CD4-positive, alpha-beta T cell (primary cell): ENCODE measurements at places on chromosomes 5 and 9.

DNA sequence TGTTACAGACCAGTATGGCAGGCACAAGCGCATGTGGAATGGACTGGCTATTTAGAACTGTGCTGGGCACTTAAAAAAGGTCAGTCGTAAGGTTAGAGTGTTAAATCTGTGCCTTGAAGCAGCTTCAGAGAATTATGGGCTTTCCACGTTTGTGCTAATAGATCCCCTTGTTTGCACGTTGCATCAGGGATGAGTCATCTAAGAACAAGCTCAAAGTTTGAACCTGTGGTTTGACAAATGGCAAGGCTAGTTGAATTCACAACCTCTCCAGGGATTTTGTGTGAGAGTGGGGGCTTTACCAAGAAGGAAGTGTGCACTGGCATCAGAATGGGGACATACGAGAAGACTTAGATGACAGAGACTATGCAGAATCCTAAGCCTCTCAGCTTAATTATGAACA lies 249.6 kb downstream of the IRX1 start:
- no peak for DNase-seq

- DNase-seq = no peak
These were observed 58.1 kb downstream of the PTCH1 start for GRCh38 chr9:95458666-95459065.

DNA sequence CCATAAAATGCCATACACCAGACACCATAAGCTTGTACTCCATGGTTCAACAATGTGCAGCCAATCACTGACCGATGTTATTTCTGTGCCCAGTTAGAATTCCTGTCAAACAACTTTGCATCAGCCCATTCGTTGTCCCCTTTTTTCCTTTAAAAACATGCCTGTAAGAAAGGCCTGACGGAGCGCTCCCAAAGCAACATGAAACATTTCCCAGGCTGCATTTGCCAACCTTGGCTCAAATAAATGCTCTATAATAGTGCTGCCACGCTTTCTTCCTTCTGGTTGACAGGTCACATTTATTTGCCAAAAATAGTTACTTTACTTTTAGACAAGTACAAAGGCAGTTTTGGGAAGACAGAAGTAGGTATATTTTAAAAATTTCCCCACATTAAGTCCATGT lies 735.6 kb upstream of the PTPRD start:
- DNase-seq = no peak

- DNase-seq = no peak
These were observed 11.0 kb downstream of the DBH start for GRCh38 chr9:133647148-133647547.

DNA sequence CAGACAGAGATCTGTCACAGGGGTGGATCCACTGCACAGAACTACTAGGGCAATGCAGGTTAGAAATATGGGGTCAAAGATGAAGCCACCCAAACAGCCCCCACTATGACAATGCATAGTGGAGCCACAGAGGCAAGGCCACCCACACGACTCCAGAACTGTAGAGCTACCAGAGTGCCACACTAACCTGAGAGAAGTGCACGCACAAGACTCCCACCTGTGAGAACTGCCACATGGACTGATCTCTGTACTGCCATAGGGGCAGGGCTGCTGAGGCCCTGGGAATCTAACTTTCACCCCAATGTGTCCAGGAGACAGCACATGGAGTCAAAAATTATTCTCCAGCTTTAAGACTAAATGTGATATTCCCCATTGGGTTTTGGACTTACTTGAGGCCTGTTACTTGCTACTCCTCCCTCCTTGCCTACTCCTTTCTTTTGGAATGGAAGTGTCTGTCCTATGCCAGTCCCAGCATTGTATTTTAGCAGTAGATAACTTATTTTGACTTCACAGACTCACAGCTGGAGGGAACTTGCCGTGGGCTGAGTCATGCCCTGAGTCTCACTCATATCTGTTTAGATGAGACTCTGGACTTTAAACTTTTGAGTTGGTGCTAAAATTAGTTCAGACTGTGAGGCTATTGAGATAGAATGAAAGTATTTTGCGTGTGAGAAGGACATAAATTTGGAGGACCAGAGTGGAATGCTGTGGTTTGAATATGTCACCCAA lies 853.3 kb downstream of the MAT2B start:
- no peak for DNase-seq

GRCh38 chr5:83913593-83913992 lies 192.9 kb upstream of the HAPLN1 start:
- no peak for DNase-seq

DNA sequence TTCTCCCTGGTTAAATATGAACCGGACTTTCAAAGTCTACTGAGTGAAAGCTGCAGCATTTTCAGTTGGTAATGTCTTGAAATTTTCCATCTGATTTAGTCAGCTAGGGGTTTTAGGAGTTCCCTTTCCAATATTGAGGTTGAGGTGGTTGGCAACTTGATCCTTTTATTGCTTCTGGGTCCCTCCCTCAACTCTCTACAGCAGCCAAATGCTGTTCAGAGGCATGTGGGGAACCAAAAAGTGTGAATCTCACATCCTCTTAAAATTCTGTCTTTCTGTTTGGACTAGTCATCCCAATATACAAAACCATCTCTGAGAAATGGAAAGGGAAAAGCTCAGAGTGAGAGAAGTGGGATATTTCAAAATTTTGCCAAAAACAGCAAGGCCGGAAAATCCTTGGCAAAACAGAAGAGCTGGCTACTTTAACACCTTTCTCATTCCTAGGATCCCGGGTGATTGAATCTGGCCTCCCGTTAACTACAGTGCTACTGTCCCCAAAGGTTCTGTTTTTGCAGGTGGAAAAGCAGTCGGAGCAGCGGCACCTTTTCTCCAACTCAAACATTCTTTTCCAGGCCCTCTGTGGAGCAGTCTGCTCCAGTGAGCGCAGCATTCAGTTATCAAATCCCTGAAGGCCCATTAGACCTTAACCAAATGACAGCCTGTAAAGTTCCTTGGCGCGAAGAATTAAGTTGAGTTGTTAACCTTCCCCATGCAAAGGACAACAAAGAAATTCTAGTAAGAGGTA lies 345.9 kb upstream of the NUDT12 start:
- no peak for DNase-seq

GRCh38 chr5:115588640-115589039 lies 13.6 kb downstream of the TICAM2 start:
- no peak for DNase-seq

GRCh38 chr5:38557308-38557710 lies 863 bp upstream of the LIFR start:
- no peak for DNase-seq

DNA sequence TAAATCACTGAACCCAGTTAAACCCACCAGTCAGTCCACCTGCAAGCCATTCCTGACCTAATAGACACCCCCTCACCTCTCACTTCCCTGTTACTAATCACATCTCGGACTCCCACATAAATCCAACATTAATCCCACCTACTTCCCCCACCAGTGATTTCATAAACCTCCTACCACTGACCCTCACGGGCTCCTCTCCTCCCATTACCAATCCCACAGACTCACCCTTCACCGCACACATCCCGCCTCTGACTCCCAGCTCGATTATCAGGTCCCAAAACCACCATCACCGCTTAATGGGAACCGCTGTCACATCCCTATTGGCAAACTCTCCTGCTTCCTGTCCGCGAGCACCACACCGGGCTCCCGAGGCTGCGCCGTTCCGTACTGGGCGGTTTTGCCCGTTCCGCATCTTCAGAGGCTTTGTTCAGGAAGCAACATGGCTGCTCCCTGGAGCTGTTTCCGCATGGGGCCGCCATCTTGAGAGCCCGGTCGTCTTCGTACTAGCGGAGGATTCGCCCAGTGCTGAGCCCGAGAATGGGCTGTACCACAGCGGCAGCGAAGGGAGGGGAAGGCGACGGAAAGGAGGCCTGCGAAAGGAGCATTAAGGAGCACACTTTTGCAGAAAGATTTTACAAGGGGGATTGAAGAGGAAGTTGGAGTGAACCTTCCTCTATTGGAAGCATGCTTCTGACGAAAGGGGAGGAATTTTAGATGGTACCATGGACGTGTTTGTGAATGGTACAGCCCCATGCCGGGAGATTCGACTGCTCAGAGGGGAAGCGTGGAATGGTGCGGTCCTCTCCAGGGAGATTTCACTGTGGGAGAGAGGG lies at the start of gene ZNF300:
Gene ZNF300 (minus strand): TSS at position 502 of the 833 bp plus-strand sequence. CDS start 1,825 bp downstream, outside the sequence.
- peak; percentile 54 for DNase-seq

GRCh38 chr5:115586525-115587146 lies 15.6 kb downstream of the TICAM2 start:
- no peak for DNase-seq

GRCh38 chr5:97854871-97855762 lies 672.1 kb upstream of the RIOK2 start:
- no peak for DNase-seq

GRCh38 chr5:168747987-168748777 lies 169.0 kb upstream of the PANK3 start:
- DNase-seq = no peak

GRCh38 chr5:136518174-136518573 lies 152.8 kb upstream of the TRPC7 start:
- DNase-seq = no peak

- DNase-seq = no peak
These were observed 28.2 kb upstream of the HAND1 start for GRCh38 chr5:154506049-154506715.

GRCh38 chr5:153491856-153492255 lies 1.4 kb downstream of the GRIA1 start:
- no peak for DNase-seq

GRCh38 chr9:103837940-103838339 lies 256.2 kb upstream of the SMC2 start:
- no peak for DNase-seq

DNA sequence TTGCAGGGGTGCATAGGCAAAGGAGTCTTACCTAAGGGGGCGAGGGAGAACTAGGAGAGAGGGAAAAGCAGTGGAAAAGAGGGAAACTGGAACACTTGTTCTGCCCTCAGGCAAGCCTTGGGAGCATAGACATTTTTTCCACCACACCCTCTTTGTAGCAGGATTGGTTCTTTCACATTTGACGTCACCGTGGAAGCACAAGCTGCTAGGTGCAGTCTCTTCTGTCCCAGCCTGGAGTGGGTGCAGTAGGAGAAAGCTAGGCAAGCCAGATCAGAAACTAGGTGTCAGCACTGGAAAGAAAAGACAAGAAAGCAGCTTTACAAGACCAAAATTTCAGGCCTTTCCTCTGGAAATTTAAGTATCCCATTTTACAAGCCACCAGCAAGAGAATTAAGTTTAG lies 440.4 kb downstream of the EFNA5 start:
- no peak for DNase-seq

DNA sequence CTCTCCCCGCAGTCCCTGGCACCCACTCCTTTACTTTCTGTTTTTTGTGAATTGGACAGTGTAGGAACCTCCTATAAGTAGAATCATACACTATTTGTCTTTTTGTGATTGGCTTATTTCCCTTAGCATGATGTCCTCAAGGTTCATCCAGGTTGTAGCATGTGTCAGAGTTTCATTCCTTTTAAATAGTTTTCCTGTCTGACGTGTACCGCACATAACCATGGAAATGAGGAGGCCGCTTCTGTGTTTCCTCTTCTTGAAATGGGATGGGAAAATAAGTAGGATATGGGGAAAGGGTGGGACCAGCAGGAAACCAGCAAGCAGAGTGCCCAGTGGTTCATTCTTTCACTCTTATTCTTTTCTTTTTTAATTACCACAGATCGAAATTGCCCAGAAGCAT lies 72.6 kb upstream of the ENTREP1 start:
- no peak for DNase-seq

DNA sequence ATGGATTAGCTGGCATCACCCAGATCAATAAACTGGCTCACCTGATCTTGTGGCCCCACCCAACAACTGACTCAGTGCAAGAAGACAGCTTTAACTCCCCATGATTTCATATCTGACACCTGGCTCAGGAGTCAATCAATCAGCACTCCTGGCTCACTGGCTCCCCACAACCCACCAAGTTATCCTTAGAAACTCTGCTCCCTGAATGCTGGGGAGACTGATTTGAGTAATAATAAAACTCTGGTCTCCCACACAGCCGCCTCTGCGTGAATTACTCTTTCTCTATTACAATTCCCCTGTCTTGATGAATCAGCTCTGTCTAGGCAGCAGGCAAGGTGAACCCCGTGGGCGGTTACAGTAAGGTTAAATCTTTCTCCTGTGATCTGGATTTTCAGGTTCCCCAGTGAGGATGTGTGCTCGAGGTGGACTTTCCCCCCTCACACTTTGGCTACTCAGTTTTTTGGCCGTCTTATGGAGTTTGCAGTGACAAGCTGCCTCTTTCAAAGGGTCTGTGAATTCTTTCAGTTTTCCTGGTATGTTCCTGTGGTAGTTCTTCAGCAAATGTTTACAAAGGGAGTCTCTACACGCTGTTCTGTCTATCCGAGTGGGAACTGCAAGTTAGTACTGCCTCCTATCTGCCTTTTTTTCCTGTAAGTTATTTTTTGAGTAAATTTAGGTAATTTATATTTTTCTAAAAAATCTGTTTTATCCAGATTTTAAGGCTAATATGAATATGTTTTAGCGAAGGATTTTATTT lies 500.2 kb upstream of the NUDT12 start:
- no peak for DNase-seq

DNA sequence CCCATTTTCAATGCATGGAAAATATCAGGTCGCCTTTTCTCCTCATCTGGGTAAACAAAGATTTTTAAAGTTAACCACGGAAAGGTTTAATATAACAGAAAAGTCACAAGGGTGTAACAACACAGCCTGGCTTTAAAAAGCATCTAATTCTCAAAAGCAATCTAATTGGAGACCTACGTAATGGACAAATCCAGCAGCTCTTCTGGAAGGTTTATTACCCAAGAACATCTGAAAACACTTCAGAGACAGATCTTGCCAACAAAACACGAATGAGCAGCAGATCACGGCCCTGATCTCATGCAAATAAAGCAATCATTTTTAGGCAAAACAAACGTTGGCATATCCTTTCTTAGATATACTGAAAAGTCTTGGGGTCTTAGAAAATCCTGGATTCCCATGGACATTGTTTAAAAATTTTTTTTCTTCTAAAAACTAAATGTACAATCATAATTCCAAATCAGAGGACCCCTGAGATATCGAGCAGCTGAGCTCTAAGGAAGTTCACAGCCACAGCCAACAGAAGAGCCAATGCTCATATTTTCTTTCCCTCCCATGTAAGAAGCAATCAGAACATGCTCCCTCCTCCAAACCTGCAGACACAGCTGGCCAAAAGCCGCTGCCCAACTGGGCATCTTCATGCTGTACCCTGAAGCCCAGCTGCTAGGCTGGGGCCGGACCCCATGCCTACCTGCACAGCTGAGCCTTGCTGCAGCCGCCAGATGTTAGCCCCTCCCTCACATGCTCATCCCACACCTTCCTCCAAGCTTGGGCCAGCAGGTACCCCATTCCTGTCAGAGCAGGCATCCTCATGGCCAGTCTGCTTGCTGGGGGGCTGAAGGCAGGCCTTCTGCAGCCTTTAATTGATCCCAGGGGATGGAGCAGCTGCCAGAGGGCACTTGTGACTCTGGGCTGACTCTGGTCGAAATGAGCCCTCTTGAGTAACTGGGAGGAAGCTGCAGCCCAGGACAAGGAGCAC lies 11.2 kb downstream of the ANKS6 start:
- no peak for DNase-seq

GRCh38 chr5:167886196-167886595 lies 405.2 kb upstream of the WWC1 start:
- DNase-seq = no peak

DNA sequence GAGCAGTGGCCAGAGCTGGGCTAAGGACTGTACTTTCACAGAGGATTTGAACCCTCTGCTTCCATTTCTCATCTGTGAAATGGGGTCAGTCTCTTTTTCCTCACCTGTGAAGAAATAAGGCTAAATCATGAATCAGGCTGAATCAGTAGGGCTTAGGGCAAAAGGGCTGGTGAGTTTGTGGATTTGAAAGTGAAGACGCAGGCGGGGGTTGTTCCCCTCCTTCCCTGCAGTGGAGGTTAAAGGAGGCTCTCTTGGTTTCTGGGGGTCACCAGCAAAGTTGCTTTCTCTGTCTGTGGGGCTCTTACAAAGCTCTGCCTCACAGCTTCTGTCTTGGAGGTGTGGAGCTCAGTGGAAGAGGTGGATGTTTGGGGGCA lies 17.6 kb upstream of the NDST1 start:
- DNase-seq = no peak
